Iris pigment epithelial cell (primary cell): ENCODE measurements at places on chromosomes 5 and 9.

- DNase-seq, result no peak
Observed at GRCh38 chr9:129836311-129837007, 1.2 kb downstream of the USP20 start.

DNA sequence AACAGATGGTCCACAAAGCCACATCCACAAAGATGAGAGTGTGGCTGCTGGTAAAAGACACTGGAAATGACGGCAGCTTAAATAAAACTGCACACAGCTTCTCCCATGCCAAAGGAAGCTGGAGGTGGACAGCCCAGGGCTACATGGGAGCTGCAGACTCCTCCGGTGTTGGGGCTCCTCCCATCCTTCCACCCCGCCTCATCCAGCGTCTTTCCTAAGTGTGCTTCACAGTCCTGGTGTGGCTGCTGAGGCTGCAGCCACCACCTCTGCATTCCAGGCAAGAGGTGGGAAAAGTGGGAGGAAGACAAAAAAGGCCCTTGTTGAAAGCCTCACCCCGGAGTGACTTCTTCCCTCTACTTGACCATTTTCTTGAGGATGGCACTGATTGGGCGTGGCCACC, 37.0 kb upstream of the IRX4 start:
- DNase-seq, result no peak

- DNase-seq, result peak; percentile 38
Observed at GRCh38 chr9:134837529-134837928, 43.1 kb upstream of the FCN2 start.

DNA sequence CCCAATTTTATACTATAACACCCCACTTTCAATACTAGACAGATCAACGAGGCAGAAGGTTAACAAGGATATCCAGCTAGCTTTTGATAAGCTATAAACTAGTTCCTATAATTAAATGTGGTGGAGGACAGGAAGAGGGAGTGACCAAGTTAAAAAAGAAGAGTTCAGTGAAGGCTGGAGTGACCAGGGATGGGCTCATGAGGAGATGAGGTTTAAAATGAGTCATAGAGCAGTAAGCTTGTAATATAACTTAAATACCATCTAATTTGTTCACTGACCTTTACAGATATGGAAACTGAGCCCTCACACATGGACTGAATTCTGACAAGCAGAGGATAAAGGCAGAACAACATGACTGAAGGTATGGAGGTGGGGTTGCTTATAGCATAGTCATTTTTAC, 284.5 kb downstream of the SPATA31D1 start:
- DNase-seq, result peak; percentile 59

DNA sequence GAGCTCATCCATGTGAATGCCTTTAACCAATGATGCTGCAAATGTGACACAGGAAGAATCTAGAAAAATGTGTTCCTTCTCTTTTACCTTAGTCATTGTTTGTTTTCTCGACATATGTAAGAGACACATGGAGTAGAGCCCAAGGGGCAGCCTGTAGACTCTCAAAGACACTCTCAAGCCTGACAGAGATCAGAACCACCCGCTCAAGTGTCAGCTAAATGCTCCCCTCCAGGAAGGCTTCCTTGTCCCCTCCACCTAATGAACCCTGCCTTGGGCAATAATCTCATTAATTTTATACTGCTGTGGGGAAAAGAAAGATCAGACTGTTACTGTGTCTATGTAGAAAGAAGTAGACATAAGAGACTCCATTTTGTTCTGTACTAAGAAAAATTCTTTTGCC, 157.4 kb downstream of the MUSK start:
- DNase-seq, result no peak

DNA sequence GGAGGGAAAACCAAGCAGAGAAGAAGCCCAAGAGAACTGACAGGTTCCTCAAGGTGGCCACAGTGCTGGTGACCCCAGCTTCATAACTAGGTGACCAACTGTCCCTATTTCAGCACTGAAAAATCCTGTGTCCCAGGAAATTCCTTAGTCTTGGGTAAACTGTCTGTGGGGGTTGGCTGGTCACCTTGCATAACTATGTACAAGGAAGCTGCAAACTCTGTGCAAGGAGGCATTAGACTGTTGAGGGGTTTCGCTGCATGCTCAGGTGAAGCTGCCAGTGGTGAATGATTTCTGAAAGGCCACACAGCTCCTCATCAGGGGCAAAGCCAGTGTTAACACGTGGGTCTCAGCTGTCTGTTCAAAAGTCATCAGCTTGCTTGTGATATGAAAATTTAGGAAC, 36.9 kb downstream of the PCSK5 start:
- DNase-seq, result no peak

- DNase-seq, result peak; percentile 25
Observed at GRCh38 chr5:55896663-55897062, 45.5 kb downstream of the IL31RA start.
